ENCODE measurements at places on chromosomes 12 and 14. TPM values are rescaled to one million over a fixed set of nuclear protein-coding genes. Genes with fewer than 3 reads are reported as not detected.
A peak's percentile ranks its signal among the peaks of the same experiment; 100 is the strongest.

- no peak for DNase-seq
These were observed 76.5 kb downstream of the TMEM132D start for GRCh38 chr12:129827102-129827865.

DNA sequence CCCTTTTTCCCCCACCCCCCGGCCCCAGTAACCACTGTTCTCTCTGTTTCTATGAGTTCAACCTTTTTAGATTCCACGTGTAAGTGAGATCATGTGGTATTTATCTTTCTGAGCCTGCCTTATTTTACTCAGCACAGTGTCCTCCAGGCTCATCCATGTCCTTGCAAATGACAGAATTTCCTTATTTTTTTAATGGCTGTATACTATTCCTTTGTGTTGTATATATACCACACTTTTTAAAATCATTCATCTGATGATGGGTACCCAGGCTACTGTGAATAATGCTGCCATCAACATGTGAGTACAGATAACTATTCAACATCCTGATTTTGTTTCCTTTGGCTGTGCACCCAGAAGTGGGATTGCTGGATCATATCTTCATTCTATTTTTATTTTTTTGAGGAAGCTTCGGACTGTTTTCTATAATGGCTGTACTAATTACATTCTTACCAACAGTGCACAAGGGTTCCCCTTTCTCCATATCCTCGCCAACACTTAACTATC lies 54.7 kb downstream of the DDX51 start:
- DNase-seq, result no peak

GRCh38 chr12:123532808-123533649 lies 490 bp downstream of the RILPL1 start:
- no peak for DNase-seq

GRCh38 chr12:122886161-122886560 lies 9.8 kb downstream of the VPS37B start:
- no peak for DNase-seq

GRCh38 chr14:84592770-84593169 lies 937.2 kb upstream of the FLRT2 start:
- DNase-seq, result no peak

GRCh38 chr14:104586832-104587620 lies 7.5 kb downstream of the C14orf180 start:
- no peak for DNase-seq

DNA sequence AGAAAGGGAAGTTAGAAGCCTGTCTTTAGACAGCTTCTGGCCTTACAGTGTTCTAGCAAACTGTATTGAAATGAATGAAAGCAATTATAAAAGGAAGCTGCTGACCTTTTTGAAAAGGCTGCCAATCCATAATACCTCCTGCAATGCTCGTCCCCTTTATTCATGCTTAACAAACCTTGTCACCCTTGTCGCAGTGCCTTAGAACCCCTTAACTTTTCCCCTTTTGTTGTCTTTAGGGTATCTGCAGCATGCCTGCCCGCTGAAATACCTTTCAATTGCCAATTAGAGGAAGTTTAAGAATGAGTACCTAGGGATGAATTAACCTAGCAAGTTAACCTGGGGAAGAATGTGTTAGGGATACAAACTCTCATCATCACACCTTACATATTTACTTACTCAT lies 731.2 kb downstream of the RERGL start:
- no peak for DNase-seq

- peak; percentile 32 for DNase-seq
These were observed 17.0 kb downstream of the ZDHHC22 start for GRCh38 chr14:77124345-77125280.

DNA sequence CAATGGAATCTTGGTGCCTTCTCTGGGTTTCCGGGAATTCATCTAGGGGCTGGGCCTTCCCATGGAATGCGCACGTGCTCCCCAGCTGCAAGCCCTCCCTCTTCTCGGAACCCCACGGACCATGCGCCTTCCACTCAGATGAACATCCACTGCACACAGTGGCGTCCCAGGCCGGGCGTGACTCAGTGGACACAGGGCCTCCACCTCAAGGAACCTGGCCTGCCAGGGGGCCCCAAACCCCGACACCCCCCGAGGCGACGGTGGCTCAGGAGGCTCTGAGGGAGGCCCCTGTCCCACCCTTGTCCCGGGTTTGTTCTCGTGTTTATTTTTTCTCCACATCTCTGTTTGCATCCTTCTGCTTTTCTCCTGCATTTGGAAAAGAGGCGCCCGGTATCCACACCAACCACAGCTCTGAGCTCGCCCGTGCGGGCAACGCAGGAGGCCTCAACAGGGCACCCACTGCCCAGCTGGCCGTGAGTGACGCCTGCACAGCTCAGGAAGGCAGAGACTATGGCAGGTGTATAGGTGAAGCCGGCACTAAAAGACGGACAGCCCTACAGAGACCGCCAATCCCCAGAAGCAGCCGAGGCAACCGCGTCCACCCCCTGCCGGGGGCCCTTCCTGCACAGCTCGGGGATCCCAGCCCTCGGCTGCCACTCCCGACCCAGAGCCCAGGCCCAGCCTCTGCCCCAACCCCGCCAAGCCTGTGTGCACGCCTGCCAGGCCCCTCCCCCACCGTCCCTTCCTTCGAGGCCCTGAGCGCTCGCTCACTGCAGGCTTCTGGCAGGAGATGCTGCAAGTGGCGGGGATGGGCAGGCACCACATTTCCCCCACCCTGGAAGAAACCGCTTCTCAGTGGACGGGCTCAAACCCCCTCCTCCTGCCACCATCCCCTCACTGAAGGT lies 23.8 kb upstream of the GALNT9 start:
- DNase-seq, result no peak

DNA sequence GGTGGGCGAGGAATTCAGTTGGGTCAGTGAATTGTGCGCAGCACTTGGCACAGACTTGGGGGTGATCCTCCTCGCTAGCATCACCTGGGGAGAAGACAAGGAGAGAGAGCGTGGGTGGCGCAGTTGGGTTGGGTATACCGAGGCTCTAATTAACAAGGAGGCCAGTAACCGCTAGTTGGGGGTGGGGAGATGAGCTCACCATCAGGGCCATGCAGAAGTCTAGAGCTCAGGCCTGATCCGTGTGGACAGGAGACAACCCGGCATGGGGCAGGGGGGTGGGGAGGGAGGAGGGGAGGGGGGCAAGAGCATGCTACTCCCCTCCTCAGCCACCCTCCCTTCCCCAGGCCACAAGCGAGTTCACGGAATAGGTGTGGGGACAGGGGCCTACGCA lies 580 bp downstream of the SALL2 start:
- no peak for DNase-seq

DNA sequence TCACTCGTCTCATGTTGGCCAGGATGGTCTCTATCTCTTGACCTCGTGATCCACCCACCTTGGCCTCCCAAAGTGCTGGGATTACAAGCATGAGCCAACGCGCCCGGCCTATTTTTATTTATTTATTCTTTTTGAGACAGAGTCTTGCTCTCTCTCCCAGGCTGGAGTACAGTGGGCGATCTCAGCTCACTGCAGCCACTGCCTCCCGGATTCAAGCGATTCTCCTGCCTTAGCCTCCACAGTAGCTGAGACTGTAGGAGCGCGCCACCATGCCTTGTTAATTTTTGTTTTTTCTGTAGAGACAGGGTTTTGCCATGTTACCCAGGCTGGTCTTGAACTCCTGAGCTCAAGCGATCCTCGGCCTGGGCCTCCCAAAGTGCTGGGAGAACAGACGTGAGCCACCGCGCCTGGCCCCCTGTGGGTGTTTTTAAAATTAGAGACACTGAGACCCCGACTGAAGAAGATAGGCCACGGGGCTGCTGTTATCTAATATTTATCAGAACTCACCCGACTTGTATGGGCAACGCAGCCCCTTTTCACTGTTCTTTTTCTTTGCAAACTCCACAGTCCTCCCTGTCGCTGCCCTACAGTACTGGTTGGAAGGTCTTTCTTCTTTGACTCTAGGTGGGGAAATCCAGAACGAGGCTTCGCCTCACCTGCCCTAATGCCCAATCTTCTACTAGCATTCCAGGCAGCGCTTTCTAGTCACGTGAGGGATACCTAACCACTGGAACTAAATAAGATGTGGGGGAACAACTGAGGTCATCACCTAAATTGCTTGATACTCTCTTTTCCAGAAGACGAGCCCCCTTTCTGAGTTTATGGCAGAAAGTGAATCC lies 1.4 kb upstream of the GABARAPL1 start:
- DNase-seq, result no peak

GRCh38 chr14:31578792-31579501 lies 17.7 kb downstream of the NUBPL start:
- no peak for DNase-seq

- peak; percentile 66 for DNase-seq
These were observed 513.0 kb downstream of the TMEM121 start for GRCh38 chr14:106039400-106039799.

GRCh38 chr14:21136024-21136423 lies 19.8 kb downstream of the OR5AU1 start:
- no peak for DNase-seq

- DNase-seq, result no peak
These were observed 13.6 kb downstream of the PLEKHG3 start for GRCh38 chr14:64717870-64718269.

- DNase-seq, result no peak
These were observed 66.7 kb downstream of the PDE3A start for GRCh38 chr12:20434996-20435395.

DNA sequence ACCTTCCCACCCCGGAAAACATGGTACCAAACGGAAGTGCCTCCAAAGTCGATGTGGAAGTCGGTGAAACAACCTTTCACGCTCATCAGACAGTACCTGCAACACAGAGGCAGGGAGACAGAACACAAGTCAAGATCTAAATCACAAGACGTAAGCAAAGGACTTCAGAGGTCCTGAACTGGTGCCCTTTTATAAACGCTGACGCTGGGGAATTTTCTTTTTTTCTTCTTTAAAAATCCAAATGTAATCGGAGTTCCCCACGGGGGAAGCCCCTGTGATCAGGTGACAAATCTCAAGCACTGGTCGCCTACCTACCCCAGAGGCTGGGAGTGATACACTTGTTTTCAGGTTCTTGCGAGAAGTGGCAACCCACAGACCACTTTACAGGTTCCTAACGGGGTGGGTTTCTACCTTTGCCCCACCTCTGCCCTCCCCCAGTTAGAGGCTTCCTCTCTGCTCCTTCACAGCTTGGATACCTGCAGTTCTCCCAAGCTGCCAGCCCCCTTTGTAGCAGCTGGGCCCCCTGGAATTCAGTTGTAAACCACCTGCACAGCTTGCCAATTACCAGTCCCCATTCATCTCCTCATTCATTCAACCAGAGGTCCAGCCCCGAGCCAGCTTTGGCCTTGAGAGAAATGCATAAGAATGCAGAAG lies 46.2 kb downstream of the KDM2B start:
- DNase-seq, result no peak

DNA sequence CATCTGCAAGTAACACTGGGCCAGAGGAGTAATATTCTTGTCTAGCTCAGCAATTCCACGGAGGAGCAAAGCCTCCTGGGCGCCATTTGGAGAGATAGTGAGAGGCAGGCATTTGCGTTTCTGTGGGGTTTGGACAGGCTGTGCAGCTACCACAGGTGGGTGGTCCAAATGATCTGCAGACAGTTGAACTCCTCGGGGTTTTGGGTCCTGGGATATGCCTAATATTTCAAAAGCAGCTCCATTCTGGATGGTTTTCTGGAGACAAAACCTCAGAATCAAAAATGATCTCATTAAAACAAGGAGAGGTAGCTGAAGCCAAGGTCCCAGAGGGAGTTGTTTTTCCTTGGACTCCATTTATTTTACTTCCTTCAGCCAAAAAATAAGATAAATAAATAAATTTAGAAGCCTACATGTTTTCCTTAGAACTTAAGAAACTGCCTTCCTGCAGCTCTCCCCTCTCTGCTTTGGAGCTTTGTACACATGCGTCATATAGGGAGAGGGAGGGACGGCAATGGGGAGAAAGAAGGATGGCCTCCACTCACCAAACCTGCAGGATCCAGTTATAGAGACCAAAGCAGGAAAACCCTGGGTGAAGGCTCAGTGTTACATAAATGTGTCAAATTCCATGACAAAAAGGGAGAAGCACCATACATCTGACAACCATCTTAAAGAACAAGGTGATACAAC lies 227.3 kb upstream of the DAAM1 start:
- DNase-seq, result no peak

- no peak for DNase-seq
These were observed 25.7 kb upstream of the LRP1-AS start for GRCh38 chr12:57173089-57173488.

- DNase-seq, result no peak
These were observed 21.1 kb downstream of the BRI3BP start for GRCh38 chr12:125014526-125014925.

DNA sequence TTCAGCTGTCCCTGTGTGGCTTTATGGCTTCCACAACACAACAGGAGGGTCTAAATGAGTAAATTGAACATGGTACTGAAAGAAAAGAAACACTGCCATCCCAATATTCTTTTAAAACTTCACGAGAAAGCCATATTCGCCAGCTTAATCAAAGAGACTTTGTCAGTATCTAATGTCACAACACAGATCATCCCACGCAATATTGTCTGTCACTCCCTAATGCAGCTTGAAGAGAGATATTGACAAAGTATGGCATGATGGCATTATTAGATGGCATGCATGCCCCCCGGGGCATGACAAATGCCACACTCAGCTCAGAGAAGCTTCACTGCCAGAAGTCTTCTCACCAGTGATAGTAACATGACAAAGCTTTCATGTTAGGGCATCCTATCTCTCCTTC lies 197.8 kb downstream of the TTC8 start:
- no peak for DNase-seq

- no peak for DNase-seq
These were observed 417.5 kb downstream of the NPAS3 start for GRCh38 chr14:33356181-33356580.

DNA sequence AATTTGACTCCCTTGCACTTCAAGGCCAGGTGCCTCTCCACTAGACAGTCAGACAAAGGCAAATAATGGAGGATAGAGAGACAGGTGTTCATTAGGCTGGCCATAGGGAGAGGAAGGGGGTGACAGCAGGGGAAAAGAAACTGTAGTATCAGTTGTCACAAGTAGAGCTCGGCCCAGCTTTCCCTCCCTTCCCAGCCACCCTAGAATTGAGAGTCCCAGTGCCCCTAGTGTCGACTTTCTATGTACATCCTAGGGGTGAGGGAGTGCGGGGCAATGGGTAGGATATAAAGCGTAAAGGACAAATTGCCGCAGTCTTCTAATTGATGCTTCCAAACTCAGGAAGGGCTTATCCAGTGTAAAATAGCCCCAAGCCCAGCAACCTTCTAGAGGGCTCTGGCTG lies 39.0 kb downstream of the BAZ2A start:
- no peak for DNase-seq

The UNC79 gene
- total RNA-seq, result 0.05 TPM

The TRHDE gene
- total RNA-seq, result 0.42 TPM

The LRP1-AS gene
- total RNA-seq, result not detected

The WSB2 gene
- total RNA-seq, result 23.9 TPM

The CEBPE gene
- 2.5 TPM for total RNA-seq

The TRPV4 gene
- 0.19 TPM for total RNA-seq

The DAZAP2 gene
- 169 TPM for total RNA-seq
